Stomach (tissue), 19 donors: ENCODE measurements at places on chromosomes 6 and 20.

DNA sequence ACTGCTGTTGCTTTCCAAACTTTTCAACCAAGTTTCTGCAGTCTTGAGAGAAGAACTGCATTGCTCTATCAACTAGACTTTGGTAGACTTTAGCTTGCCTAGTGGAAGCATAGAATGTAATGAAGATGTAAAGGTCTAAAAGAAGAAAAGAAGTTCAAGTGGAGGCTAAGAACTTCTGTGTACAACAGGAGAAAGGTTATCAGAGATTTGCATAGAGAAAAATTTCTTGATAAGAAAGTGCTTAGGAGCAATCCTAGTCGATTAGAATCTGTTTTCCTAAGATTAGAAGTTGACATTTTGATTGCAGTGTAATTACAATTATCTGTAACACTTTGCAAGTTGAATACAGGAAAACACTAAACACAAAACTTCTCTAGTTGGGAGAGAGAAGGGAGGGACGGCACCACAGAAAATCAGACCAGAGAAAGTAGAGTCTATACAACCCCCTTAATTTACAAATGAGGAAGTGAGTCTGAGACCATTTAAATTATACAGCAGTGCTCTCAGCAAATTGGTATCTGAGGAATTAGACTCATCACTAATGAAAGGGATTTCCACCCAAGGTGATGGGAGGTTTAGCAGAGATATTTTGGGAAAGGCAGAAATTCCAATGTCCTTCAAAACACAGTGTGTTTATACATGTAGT is 194.3 kb upstream of the MARCKS start:
- DNase-seq = no peak

DNA sequence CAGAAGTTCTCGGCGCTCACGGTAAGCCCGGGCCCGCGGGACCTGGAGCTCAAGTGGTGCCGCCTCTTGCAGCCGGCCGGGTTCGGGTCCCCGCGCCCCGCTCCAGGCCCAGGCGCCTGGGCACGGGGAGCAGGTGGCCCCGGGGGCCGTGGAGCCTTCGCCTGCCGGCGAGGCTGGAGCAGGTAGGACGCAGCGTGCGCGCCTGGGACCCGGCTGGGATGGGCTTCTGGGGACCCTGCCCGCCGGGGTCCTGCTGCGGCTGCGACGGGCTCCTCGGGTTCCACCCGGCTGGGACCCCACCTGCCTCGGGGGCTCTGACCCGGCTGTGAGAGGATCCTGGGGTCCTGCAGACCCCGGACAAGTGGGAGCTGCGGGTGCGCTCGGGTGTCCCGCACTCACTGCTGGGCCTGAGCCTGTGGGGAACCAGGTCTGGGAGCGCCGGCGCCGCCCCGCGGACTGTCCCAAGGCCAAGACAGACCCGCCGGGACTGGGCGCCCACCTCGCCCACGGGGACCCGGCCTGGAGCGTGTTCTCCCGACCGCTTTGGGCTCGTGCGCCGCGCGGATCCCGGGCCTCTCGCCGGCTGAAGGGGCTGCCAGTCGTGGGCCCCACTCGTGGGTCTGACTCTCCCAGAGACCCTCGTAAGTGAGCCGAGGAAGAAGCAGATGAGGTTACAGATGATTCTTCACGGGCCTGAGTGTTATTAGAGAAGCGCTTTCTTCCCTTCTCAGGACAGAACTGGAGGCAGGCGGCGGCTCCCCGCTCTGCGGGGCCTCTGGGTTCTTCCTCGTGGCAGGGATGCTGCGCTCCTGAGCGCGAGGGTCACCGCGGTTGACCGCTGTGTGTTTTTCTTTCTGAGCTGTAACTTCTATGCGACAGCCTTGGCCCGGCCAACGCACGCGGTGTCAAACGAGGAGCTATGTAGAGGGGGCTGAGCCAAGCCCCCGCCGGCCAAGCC is 729 bp downstream of the SMOC2 start:
- DNase-seq = no peak

DNA sequence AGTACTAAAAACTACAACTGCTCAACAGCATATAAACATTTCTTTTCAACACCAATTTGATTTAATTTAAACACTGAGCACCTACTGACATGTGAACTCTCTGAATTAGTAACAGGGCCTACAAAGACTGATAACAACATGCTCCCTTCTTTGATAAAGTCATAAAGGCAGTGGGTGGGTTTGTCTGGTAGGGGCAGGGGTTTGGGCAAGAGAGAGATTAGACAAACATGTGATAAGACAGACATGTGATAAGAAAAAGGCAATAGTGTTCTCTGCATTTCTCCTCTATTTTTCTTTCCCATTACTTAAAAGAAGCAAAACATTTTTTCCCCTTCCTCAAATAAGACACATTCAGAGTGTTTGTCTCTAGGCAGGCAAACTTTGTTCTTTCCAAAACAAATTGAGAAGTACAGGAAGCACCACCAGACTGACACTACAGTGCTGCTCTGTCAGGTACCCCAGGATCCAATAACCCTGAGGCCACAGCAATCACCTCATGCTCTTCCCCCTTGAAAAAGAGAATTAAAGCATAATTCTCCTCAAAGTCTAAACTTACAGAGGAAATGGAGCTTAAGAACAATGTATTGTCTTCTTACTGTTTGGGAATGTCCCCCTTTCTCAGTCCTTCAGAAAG is 11.9 kb downstream of the C6orf52 start:
- DNase-seq = no peak

DNA sequence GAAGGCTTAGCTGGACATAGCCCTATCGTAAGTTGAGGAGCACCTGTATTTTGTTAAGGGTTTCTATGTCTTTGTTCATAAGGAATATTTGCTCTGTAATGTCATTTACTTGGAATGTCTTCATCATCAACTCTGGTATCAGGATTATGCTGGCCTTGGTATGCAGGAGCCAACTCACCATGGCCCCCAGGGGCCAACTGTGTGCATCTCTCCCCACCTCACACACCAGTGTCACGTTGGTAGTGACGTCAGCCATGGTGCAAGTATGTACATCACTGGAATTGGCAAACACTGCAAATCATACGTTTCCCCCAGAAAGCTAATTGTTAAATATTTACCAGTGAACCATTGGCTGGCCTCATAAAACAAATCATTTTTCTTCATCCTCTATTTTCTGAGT is 70.8 kb downstream of the YTHDF1 start:
- DNase-seq = no peak

GRCh38 chr6:170371080-170371479 is 64.5 kb downstream of the FAM120B start:
- no peak for DNase-seq
